ENCODE measurements at places on chromosomes 7 and 10.

DNA sequence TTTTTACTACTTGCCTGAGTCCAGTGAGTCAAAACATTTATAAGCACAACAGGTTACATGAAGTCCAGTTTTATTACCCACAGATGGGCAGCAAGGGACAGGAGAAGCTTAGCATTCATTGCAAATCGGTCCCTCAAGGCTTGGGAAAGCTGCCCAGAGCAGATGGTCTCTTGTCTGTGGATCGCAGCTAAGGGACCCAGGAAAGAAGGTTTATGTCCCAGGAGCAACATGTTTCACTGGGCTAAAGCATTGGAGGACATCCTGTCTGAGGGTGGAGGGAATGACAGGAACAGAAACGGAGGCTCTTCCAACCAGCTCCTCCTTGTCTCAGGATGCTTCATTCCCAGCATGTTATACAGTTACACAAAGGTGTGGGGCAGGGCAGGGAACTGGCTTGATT lies 39.3 kb downstream of the TRIM24 start:
- DNase-seq: no peak

- DNase-seq: no peak
Measured at GRCh38 chr10:119289227-119289920, 82.0 kb downstream of the GRK5 start.

- DNase-seq: no peak
Measured at GRCh38 chr7:88835147-88835728, 39.7 kb upstream of the TEX47 start.

DNA sequence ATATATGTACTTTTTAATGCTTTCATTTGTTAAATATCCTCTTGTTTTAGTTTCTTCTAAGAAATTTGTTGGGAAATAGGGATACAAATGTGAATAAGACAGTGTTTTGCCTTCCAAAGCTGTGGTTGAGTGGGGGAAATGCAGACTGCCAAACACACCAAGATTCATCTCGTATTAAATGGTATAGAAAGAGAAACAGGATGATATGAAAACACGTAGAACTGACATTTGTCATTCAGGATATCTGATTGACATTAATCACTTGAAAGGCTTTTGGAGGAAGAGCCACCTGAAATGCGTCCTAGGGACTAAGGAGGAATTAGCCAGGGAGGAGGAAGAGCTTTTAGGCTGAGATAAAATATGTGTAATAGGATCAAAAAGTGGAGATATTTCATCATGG lies 287.4 kb upstream of the SEMA3C start:
- no peak for DNase-seq

DNA sequence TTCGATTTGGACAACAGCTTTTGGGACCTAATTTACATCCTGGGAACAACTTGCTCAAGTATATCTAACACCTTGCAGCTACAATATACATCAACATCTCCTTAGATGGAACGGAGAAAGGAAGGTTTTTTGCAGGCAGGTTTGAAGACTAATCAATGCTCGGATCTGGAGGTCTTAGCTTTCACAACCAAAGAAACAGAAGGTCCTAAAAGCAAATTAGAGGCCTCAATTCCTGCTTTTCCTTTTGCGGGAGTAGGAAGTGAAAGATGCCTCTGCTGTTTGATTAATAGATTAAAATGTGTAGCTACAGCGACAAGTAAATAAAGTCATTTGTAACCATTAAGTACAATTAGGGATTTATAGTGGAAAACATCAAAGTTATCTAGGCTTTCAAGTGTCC lies 3.7 kb upstream of the SP8 start:
- DNase-seq: no peak

DNA sequence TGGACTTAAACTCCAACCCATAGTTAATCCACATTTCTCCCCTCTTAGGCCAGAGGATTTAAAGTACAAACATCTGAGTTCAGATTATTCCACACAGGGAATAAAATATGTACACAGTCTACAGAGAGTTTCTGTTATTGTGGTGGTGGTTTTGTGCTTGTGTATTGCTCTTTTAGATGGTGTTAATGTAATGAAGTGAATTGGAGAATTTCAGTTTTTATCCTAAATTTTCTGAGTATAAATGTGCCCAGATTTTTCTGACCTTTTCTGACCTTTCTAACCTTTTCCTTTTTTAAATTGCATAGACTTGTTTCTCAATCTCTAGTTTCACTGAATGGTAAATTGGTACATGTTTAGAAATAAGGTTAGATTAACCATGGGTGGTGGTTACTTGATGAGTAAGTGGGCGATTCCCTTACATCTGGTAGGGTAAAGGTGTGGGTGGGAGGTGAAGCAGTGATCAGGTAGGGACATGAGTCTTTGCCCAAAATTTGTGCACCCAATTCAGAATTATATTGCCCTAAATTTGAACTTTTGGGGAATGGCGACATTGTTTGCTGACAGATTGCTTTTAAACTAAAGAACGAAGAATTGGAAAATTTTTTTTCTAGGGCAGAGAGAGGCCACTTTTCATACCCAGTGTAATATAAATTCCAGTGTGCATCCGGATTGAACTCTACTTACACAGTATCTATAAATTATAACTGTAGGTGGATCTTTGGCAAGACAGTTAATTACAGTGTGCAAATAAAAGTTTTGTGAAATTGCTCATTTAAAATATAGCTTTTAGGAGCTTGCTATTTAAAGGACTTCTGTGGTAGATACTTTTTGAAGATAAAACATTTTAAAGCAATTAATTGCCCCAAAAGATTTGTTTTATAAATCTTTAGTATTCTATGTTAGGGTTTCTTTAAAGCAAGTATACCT lies 62.2 kb downstream of the ST7 start:
- no peak for DNase-seq

DNA sequence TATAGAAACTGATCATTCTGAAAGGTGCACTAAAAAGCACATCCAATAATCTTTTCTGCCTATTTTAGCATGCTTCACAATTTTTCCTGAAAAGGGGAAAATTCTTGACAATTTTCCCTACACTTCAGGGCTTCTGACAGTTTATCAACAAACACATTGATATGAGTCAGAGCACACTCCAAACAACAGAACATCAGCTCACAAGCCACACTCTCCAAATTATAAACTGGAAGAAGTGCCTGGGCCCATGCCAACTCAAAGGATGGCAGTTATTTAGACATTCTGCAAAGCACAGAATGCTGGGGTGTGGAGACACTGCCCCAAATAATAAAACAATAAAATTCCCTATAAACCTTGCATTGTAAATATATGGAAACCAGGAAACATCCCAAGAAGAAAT lies 90.8 kb downstream of the ELAPOR2 start:
- no peak for DNase-seq

DNA sequence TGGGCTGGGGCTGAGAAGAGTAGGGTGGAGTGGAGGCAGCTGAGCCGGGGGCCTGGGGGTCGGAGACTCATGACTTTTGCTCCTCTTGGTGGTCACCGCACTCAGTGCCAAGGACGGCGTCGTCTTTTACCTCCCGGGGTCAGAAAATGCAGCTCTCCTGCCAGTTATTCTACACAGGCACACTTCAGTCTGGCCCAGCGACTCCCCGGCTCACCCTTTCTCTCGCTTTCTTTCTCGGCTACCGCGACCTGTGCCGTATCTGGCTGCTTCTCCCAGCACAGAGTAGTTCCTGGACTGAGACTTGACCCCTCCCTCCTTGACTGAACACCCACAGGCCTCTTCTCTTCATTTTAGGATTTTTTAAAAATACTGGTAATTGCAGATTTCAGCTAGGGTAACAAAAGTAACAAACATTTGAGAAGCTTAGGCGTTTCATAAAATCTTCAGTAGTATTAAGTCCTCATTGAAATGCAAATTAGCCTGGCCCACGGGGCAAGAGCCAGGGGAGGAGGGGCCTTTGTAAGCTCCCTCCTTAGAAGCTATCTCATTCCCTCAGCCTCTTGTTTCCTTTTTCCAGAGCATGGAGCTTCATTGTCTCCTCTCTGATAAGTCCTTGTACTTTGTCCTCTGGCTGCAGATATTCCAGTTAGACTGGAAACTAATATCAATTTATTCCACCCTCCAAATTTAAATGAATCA lies 1.1 kb upstream of the PRLHR start:
- DNase-seq: no peak

GRCh38 chr10:76150876-76151288 lies 719.5 kb downstream of the LRMDA start:
- no peak for DNase-seq

DNA sequence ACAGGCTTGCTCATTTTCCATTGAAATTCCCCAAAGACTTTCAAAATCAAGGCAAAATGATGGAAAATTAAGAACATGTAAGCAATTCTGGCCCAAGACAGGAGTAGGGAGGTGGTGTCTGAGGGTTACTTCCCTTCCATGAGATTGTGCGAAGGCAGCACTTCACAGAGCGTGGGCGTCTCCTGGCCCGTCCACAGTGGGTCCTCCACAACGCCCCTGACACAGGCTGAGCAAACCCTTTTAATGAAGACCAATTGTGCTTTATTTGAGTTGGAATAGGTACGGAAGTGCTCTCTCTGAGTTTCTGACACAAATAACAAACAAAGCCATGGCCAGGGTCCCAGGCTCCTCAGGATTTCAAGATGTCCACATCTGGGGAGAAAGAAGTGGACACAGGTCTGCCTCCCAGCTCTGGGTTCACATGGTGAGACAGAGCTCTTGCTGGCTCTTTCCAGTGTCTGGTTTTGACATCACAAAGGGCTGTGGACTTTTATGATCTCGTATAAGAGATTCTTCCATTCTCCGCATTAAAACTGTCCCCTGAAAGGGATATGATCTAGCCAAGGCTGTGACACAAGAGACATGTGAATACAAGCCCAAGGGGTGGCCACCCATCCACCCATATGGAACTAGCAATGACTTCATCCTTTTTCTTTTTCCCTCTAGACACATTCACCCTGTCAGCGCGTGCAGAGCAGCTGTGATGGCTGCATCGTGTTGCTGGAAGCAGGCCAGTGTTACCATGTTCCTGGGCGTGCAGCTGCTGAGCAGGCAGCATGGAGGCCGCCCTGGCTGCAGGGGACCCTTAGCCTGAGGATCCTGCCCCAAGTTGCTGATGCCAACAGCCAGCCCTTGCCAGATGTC lies 145.6 kb downstream of the ADAM12 start:
- no peak for DNase-seq

DNA sequence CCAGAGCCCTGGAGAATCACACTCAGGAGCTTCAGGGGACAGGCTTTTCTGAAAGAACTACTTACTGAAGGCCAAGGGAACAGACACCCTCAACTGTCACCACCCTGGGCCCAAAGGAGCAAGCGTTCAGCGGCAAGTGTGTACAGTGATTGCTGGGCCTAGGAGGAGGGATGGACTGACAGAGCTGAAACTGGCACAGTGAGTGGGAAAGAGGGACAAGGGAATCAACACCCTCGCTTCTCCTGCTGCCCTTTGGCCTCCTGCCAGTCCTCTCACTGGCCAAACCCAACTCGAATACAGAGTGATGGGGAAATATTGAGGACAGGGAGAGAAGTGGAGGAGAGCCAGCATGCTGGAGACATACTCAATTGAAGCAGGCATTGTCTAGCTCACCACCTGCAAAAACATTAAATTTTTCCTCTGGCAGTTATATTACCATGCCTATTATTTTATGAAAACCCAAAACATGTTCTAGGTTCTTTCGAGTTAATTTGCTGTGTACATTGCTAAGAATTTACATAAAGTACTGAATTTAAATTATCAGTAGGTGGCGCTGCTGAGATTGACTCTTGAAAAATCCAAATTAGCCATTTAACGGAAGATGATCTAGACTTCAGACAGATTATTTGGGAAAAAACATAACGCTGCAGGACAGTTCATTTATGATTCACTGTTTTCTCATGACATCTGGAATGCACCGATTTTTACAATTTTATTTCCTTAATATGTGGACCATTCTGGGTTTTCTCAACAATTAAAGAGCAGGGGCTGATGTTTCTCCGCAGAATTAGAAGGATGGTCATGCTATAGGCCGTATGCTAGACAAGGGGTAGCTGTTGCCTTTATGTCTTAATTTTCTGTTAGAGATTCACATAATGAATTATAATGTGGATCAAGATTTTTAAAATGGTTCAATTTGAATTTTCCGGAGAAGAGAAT lies 14.7 kb upstream of the TMEM236 start:
- no peak for DNase-seq

DNA sequence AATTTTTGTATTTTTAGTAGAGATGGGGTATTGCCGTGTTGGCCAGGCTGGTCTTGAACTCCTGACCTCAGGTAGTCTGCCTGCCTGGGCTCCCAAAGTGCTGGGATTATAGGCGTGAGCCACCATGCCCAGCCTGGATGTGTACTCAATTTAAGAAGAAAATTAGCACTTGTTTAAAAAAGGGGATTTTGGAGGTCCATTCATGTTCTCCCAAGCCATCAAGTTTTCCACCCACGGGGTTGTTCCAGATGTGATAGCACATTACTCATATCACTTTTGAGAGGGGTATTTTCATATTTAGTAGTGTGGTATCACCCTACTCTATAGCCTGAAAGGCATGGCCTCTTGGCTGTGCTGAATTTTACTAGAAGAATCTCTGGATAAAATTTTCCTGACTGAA lies 10.5 kb upstream of the SLC26A3 start:
- DNase-seq: no peak

- DNase-seq: no peak
Measured at GRCh38 chr7:48177271-48177670, 6.0 kb downstream of the ABCA13 start.

DNA sequence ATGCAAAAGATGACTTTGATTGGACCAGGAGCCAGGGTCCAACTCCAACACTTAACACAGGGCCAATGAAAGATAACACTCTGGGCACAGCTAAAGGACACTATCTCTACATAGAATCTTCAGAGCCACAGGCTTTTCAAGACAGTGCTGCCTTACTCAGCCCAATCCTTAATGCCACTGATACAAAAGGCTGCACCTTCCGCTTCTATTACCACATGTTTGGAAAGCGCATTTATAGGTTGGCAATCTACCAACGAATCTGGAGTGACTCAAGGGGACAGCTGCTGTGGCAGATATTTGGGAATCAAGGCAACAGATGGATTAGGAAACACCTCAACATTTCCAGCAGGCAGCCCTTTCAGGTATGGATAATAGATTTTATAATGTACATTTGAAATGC lies 160.7 kb downstream of the MALRD1 start:
- no peak for DNase-seq

GRCh38 chr10:51985336-51985735 lies 285.9 kb upstream of the CSTF2T start:
- DNase-seq: no peak

GRCh38 chr10:75228278-75228677 lies 7.5 kb downstream of the COMTD1 start:
- no peak for DNase-seq

DNA sequence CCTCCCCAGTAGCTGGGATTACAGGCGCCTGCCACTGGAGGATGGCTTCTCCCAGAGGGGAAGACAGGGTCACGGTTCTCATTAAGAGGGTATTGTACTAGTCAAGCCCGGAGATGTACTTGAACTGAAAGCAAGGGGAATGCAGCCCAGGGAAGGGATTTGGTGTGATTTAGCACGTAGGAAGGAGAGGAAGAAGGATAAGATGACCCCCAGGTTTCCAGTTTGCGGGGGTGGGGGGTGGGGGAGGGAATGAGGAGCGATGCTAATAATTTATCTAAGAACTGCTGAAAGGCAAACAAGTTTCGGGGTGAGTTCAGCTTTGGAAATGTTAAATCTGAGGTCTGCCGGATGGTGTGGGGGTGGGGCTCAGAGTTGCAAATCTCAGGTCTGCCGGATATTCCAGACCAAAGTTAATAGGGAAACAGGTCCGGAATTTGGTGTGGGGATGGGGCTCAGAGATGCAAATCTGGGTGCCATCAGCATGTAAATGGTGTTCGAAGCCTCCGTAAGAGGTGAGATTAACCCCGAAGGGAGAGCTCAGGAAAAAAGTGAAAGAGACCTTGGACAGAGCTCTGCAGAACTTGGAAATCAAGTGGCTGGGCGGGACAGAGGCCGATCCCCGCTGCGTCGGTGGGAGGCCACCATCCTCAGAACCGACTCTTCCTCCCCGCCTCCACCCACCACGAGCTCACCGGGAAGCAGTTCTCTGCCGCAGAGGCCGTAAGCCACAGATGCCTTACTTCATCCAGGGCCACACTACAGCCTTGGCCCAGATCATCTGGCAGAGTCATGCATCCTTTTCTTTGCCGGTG lies 1.6 kb upstream of the SEPHS1 start:
- DNase-seq: no peak
